ENCODE measurements at places on chromosomes 1 and 21. TPM values are rescaled to one million over a fixed set of nuclear protein-coding genes. Genes with fewer than 3 reads are reported as not detected.
A peak's percentile ranks its signal among the peaks of the same experiment; 100 is the strongest.

DNA sequence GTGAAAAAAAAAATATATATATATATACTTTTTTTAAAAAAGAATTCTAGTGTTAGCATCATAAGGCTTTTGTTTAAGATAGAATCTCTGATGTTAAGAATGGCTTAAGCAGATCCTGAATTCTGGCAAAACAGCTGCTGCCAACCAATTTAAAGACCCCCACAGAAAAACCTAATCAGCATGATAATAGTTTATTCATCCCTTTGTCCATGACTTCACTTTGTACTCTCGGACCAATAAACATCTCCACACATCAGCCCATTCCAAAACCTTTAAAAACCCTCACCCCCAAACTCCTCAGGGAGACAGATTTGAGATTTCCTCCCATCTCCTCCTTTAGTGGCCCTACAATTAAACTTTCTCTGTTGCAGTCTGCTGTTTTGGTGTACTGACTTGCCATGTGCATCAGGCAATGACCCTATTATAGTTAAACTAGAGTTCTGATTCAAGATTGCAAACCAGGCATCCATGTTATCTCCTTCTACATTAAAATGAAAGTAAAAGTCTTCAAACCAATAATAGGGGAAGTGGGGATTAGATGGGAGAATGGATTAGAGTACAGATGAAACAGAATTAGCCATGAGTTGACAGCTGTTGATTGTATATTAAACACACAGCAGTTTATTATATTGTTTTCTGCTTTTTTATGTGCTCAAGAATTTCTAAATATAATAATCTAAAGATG, 9.8 kb upstream of the PHTF1 start:
- no peak for DNase-seq

Gene RPE65
- total RNA-seq = not detected

GRCh38 chr1:188463919-188464318, 1635.2 kb downstream of the PLA2G4A start:
- DNase-seq = no peak

DNA sequence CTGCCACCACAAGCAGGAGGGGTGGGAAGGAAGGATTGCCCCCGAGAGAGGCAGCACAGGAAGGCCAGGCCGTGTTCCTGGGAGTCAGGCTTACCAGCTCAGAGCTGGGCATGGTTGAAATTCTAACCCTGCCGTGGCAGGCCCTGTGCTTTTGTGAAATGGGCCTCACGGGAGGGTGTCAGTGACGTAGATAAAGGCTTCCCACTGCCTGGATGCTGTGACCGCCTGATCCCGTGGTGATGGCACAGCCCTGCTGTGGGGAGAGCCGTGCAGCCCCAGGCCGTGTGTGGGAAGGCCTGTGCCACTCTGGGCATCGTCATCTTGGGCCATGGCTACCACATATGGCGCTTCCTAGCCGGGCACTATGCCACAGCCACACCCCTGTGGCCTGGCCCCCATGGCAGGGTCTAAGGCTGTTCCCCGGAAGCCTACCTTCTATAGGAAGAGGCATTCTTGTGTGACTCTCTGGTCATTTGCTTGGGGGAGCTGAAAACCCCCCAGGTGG, 161.3 kb downstream of the PCBP3 start:
- no peak for DNase-seq

GRCh38 chr1:59494145-59494833, 197.4 kb downstream of the FGGY start:
- DNase-seq = no peak

- no peak for DNase-seq
Observed at GRCh38 chr1:41608211-41608610, 123.7 kb upstream of the EDN2 start.

Gene IVL
- not detected for total RNA-seq

DNA sequence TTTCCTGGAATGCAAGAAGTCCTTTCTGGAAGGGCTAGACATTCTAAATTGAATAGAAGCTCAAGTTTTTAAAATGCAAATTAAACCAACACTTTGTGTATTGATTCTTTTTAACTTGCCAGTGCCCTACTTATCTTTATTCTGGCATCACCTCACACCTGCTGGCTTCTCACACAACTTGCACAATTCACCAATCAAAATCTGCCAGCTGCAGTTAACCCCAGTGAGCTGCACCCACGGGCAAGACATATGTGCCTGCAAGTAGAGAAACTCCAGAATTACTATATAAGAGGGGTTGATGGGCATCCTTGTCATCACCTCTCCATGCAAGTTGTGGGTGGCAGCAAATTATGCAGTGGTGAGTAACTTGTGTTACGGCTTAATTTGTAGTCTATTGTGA, 11.7 kb upstream of the PLPPR4 start:
- DNase-seq = no peak

Gene PLPP3
- 4.6 TPM for total RNA-seq

DNA sequence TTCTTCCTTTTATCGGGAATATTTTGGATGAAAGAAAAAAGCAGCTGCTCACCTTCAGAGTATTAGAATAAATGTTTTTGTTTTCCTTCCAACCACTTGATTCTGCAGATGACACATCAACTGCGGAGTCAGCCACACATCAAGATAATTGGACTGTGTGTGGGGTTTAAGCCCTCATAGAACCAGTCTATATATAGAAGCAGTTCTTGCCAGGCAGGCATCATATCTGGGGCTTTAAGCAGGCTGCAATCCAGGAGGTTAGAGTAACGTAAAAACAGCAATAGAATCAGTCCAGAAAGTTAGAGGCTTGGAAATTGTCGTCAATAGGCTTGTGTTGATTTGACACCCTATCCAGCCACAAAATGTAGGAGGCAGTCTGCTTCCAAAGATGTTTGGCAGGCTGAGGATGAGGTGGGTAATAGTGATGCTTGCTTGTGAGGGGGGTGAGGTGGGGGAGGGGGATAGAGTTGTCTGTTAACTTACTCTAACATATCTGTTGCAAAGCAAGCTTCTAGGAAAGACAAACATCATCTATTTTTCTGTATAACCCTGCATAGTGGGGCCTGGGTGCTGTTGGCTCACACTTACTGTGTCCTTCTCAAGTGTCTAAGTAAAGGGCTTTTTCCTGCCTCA, 64.8 kb downstream of the PEX14 start:
- no peak for DNase-seq

DNA sequence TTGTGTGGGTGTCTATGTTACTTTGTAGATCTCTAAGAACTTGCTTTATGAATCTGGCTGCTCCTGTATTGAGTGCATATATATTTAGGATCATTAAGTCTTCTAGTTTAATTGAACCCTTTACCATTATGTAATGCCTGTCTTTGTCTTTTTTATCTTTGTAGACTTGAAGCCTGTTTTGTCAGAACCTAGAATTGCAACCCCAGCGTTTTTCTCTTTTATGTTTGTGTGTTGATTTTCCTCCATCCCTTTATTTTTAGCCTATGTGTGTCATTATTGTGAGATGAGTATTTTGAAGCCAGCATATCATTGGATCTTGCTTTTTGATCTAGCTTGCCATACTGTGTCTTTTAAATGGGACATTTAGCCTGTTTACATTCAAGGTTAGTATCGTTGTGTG, 573.2 kb downstream of the BRINP3 start:
- no peak for DNase-seq

Gene LENEP
- total RNA-seq = 1.8 TPM

DNA sequence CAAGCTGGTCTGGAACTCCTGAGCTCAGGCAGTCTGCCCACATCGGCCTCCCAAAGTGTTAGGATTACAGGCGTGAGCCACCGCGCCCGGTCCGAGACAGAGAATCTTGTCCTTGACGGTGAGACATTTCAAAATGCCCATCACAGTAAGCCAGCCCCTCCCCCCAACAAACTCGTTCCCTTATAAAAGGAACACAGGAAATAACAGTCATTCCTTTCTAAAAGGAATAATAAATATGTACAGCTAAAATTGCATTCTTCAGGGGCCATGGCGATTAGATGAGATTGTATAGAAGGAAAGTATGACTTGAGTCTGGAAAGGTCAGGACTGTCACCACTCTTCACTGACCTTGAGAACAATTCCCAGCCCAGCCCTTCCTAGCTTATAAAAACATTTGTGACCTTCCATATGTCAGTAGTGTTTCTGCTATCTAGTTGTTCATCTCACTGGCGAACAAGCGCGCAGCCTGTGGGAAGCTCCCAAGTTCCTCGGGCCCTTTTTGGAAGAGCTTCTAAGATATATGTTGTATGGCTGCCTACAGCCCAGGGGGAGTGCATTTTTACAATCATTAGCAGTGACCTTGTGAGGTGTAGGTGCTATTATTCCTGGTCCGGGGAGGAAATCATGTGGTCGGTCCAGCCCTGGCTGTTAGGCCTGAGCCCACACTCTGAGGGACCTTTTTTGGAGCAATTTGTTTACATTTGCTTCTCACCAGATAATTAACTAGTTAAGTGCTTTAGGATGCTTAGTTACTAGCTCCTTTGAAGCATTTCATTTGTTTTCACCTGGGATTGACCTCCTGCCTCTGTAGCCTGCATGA, 8.7 kb downstream of the SZRD1 start:
- no peak for DNase-seq

- DNase-seq = no peak
Observed at GRCh38 chr21:31132574-31133242, 94.4 kb upstream of the KRTAP19-8 start.

DNA sequence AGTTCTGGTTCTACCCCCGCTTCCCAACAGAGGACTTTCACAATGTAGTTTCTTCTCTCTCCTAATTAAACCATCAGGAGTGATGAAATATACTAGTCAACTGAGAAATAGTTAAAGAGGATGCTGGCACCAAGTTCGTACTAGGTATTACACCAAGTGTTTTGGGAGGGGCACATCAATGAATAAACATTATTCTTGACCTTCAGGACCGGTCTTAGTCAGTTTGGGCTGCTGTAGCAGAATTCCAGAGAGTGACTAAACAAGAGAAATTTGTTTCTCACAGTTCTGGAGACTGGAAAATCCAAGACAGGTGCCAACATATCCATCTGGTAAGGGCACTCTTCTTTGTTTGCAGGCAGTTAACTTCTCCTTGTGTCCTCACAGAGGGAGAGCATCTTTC, 103.8 kb downstream of the SPATA17 start:
- no peak for DNase-seq

Gene FCRLB
- 2.4 TPM for total RNA-seq

DNA sequence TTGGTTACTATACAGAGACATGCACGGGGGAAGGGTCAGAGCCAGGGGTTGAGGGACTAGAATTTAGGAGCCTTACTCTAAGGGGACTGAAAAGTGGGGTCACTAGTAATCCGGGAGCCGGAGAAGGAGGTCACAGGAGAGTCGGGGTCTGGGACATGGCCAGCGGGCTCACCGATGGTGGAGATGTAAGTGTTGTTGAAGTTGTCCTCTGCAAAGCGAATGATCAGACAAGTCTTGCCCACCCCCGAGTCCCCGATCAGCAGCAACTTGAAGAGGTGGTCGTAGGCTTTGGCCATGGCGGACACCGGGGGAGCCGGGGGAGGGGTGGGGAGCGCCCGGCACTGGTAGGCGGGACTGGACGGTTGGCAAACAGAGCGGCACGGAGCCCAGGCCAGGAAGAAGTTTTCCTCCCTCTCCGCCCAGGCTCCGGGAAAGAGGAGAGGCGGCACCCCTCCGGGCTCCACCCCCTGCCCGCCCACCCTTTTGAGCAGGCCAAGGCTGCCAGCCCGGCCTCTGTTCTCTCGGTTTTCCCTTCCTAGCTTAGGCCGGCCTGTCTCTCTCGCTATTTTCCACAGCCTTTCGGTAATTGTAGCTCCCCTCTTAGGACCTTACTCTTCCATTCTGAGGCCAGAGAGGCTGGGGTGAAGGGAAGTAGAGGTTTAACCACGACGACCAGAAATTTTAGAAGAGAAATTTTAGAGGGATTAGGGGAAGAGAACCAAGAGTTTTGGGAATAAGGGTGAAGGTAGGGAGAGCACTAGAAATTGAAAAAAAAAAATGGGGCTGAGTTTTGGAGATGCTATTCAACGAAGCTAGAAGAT, at the start of gene RAB13:
Gene RAB13 (minus strand): TSS at position 399 of the 821 bp plus-strand sequence. CDS start 103 bp downstream, at position 296.
- peak; percentile 46 for DNase-seq

Gene OR2L8
- total RNA-seq = not detected

Measured in activated B cell treated with CpG ODN at 0.5 μM for 24 hours (primary cell).